ENCODE measurements at places on chromosomes 16 and 17.
A peak's percentile ranks its signal among the peaks of the same experiment; 100 is the strongest.

DNA sequence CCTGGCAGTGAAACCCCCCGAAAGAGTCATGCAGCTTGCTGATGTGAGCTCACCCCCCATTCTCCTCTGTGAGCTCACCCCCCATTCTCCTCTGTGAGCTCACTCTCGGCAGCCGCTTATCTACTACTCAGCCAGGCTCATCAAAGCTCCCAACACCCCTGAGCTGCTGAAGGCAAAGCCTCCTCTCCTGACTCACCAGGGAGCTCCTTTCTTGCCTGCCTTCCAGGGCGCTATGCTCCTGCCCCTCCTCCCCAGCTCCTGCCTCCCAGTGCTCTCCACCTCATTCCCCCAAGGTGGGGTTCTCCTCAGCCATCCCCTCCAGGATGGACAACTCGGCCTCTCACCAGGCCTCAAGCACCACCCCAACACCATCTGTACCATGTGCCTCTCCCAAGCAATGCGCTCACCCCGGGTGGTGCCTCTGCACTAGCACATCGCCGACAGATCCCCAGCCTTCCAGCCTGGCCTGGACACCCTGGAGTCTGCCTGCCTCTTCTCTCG lies 27.7 kb upstream of the FAAP100 start:
- no peak for DNase-seq

DNA sequence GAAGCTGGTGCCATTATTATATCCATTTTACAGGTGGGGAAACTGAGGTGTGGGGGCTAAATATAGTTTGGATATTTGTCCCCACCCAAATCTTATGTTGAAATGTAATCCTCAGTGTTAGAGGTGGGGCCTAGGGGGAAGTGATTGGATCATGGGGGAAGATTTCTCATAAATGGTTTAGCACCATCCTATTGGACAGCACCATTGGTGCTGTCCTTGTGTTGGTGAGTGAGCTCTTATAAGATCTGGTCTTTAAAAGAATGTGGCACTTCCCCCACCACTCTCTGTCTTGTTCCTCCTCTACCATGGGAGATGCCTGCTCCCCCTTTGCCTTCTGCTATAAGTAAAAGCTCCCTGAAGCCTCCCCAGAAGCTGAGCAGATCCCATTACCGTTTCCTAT lies 119.8 kb upstream of the SEC14L1 start:
- DNase-seq, result no peak

- DNase-seq, result no peak
These were observed 14.3 kb downstream of the PRCD start for GRCh38 chr17:76554131-76554530.

- DNase-seq, result no peak
These were observed 90.8 kb downstream of the ELAC2 start for GRCh38 chr17:12927001-12927400.

DNA sequence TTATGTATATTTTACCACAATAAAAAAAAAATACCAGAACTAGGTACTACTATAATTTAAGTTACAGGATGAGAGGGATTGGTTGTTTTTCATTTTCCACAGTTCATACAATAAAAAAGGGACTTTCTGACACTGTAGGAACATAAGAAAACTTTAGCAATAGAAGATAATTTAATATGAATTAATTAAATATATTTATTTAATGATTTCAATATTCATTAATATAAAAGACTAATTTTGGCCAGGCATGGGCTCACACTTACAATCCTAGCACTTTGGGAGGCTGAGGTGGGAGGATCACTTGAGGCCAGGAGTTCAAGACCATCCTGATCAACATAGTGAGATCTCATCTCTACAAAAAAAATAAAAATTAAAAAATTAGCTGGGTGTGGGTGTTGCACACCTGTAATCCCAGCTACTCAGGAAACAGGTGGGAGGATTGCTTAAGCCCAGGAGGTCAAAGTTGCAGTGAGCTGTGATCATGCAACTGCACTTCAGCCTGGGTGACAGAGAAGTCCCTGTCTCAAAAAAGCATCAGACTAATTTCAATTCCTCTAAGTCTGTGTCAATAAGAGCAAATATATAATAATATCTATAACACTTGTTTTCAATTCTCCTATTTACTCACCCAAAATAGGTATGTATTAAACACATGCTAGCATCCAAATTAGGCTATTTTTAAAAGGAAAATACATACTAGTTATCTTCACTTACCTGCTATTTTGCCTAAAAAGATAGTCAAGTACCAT lies 79.6 kb downstream of the BRIP1 start:
- DNase-seq, result no peak

GRCh38 chr17:55500103-55500502 lies 11.1 kb downstream of the SMIM36 start:
- no peak for DNase-seq

GRCh38 chr16:13560151-13560550 lies 359.8 kb upstream of the ERCC4 start:
- DNase-seq, result no peak

- no peak for DNase-seq
These were observed 824 bp upstream of the MPP2 start for GRCh38 chr17:43907998-43908721.

DNA sequence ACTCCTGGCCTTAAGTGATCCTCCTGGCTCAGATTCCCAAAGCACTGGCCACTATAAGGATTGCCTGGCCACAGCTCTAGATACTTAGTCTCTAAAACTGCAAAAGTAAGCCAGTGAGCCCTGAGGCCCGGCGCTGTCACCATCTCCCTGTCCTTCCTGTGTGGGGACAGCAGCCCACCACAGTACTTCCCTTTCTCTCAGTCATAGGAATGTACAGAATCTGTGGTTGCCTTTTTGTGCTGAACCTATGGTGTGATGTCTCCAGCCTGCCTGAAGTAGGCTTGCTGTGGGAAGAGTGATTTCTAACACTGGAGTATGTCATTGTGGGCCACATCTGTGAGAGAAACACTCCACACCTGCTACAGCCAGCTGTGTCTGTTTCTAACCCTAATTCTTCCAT lies 24.7 kb downstream of the NTAN1 start:
- no peak for DNase-seq

DNA sequence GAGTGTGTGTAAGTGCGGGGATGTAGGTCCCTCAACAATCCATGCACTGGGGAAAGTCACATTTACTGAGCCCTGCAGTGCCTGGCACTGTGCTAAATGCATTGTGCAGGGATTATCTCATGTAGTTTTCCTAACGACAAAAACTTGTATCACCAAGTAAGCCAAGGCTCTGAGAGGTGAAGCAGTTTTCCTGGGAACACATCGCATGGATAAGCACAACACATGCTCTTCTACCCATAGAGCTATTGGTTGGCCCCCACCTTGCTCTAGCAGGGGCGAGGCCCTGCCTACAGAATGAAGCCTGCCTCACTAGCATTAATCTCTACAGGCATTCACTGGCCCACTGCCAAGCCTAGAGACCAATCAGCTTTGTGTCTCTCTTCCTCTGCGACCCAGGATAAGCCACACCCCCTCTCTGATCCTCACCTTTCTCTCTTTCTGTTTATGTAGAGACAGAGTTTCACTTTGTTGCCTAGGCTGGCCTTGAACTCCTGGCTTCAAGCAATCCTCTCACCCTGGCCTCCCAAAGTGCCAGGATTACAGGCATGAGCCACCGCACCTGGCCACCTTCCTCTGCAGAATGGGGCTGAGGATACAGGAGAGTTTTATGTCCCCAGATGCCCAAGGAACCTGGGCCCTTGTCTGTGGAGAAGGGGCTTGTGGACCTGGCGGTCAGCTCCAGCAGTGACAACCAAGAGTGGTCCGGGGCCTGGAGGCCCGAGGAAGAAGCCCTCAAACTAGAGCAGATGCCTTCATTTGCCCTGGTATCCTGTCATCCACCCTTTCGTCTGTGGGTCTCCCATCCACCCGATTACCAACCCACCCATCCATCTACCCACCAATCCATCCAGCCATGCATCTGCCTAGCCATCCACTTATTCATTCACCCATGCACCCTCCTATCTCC lies 12.8 kb downstream of the CDH16 start:
- peak; percentile 29 for DNase-seq

DNA sequence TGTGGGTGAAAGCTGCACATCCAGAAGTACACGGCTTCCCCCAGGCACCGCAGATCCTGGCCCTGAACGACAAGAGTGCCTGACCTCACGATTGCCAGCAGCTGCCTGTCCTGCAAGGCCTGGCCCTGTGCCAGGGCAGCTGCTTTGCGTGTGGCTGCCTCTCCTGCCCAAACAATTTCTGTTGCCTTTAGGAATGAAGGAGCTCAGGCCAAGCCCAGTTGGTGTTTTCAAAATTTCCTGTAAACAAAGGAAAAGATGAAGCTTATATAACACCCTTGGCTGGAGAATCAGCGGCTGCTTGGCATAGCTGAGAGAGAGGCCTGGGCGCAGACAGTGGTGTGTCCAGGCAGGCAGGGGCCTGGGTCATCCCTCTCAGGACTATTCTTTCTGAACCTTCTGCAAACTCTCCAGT lies 11.7 kb upstream of the SLC47A2 start:
- no peak for DNase-seq

GRCh38 chr16:11806721-11807120 lies 9.7 kb upstream of the ZC3H7A start:
- no peak for DNase-seq

GRCh38 chr17:45677770-45678169 lies 106.3 kb upstream of the CRHR1 start:
- DNase-seq, result no peak

DNA sequence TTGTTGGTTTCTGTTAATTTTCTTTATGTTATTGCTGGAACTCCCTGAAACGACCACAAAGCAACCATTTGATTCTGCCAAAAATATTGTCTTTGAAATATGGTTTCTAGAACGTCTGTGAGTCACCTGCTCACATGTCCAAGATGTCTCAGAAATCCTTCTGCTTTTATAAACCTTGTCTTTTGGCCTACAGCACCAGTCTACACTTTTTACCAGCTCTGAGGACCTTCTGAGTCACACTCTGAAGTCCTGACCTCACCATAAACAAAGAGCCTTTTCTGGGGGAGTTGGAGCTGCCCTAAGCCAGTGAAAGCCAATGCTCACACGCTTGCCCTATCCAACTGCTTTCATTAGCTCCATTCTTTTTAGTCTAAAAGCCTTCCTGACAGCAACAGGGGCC lies 55.5 kb downstream of the GRIN2A start:
- DNase-seq, result no peak

GRCh38 chr17:35889818-35890773 lies 9.9 kb upstream of the CCL5 start:
- DNase-seq, result no peak

DNA sequence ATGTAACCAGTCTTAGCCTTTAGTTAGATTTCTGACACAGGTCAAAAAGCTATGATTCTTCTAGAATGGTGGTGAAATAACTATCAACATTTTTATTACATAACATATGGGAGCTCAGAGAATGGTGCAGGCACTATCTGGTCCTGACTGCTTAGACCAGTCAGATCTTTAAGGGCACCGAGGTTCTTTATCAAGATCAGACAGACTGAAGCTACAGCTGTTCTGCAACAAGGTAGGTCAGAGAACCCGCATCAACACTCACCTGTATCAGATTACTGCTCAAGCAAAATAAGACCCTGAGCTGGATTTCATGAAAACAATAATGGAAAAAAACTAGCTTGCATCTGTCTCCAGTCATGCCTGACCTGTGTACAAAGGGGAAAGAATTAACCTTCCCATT lies 160.4 kb downstream of the KCNJ2 start:
- no peak for DNase-seq

DNA sequence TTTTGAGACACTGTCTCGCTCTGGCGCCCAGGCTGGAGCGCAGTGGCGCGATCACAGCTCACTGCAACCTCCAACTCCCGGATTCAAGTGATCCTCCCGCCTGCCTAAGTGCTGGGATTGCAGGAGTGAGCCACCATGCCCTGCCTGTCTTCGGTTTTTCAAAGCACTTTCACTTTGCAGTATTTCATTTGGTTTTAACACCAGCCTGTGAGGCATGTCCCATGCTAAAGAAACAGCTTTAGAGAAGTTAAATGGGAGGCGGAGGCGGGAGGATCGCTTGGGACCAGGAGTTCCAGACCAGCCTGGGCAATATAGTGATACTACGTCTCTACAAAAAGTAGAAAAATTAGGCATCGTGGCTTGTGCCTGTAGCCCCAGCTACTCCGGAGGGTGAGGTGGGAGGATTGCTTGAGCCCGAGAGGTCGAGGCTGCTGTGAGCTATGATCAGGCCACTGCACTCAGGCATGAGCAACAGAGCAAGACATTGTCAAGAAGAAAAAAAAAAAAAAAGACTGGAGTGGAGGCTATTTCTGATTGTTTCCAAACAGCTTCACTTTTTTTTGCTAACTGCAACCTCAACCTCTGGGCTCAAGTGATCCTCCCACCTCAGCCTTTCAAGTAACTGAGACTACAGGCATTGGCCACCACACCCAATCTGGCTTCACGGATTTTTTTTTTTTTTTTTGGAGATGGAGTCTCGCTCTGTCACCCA lies 1.3 kb downstream of the METTL23 start:
- DNase-seq, result no peak

DNA sequence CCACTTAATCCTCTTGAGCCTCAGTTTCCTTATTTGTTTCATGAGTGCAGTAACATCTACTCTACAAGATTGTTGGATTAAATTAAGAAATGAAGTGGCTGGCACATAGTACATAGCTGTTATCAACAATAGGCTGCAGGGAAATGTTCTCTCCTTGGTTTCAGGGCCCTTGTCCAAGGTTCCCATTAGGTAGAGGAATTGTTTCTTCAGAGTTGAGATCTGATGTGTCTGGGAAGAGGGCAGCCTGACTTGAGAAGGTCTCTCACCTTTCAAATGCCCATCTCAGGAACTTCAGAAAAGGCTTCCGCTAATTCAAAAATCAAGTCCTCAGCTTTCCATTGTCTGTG lies 87.6 kb downstream of the RAB11FIP4 start:
- no peak for DNase-seq

- DNase-seq, result no peak
These were observed 316.6 kb downstream of the CDH13 start for GRCh38 chr16:82943371-82943770.

DNA sequence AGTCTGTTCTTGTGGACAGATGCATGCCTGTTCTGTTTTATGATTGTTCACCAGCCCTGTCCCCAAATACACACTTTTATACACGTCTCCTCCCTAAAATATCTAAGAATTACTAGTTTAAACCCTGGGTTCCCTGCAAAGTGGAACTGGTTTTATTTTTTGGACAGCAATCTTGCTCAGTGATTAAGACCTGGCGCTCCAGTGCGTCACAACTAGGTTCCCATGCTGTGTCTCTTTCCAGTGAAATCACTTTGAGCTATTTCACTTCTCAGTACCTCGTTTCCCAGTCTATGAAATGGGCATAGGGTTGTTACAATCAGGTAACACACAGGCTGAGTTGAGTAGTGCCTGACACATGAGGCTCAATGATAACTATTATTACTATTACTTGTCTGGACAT lies 1.1 kb downstream of the CEP20 start:
- DNase-seq, result no peak

DNA sequence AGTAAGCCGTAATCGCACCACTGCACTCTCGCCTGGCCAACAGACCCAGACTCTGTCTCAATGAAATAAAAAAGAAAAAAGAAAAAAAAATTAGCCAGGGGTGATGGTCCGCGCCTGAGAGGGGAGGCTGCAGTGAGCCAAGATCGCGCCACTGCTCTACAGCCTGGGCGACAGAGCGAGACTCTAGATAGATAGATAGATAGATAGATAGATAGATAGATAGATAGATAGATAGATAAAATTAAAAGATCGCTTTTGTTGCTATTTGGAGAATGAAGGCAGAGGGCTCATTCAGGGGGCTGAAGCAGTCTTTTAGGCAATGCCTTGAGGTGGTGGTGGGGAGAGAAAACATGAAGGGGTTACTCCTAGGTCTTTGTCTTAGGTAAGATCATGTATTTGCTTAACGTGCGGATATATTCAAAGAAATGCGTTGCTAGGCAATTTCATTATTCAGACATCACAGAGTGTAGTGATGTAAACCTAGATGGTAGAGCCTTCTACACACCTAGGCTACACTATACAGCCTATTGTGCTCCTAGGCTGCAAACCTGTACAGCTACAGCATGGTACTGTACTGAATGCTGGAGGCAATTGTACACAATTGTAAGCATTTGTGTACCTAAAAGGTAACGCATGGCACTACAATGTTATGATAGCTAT lies 4.3 kb upstream of the HES7 start:
- DNase-seq, result no peak

Measured in activated CD4-positive, alpha-beta T cell treated with anti-CD3 and anti-CD28 coated beads, Interleukin-2, amount 50 U/mL, for 16 hours (primary cell).